ENCODE measurements at places on chromosomes 4 and X. TPM values are rescaled to one million over a fixed set of nuclear protein-coding genes. Genes with fewer than 3 reads are reported as not detected.

Gene RTL3
- total RNA-seq: not detected

Gene SMIM10L2A
- 1.5 TPM for total RNA-seq

Gene NLGN4X
- 2.5 TPM for total RNA-seq

DNA sequence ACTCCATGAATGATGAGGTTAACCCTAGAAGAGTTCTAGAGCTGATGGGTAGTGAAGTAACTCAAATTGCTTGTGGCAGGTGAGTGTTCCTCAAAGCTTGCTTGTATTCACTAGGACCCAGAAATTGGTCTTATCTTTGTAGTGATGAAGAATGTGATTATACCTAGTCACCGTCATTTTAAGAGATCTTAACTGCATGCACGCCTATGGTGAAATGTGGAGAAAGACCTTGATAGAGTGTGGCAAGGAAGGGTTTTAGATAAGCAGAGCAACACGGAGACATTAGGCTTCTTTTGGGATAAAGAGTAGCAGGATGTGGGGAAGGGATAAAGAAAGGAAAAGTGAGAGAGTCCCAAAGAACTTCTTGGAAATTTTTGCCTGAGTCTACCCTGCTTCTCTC, 42.4 kb downstream of the NAP1L5 start:
- H3K27me3 ChIP-seq: no peaks in the 10 kb centered on the region
- DNase-seq: no peak
- H3K4me3 ChIP-seq: no peak overlapping the region
- H3K27ac ChIP-seq: no peak overlapping the region
- H3K4me1 ChIP-seq: peaks cover 3% of the 10 kb centered on the region

DNA sequence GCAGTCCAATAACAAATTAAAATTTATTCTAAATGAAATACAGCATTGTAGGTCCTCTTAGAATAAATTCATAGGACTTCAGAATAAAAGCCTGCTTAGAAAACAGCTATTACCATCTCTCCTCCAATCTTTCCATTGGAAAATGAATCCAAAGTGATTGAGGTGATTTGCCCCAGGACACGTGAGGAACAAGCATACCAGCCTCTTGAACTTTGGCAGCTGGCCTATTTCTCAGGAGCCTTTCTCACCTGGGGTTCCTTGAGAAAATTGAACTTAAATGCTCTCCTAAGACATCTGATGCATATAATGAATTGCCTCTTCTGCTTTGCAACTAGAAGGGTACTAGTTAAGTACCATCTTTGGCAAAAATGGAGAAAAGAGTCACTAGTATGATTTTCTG, 13.5 kb downstream of the ARHGAP24 start:
- H3K36me3 ChIP-seq: no peaks in the 10 kb centered on the region
- H3K27ac ChIP-seq: no peak overlapping the region
- H3K4me1 ChIP-seq: peaks cover 6% of the 10 kb centered on the region
- no peak for DNase-seq
- no peaks in the 10 kb centered on the region for H3K27me3 ChIP-seq

Gene STOX2
- 11.5 TPM for total RNA-seq

- no peak overlapping the region for H3K27ac ChIP-seq
- H3K27me3 ChIP-seq: no peaks in the 10 kb centered on the region
- peak; percentile 72 for DNase-seq
- H3K4me1 ChIP-seq: peaks cover 38% of the 10 kb centered on the region
- peak overlapping the region; percentile 10 for H3K4me3 ChIP-seq
- H3K36me3 ChIP-seq: no peaks in the 10 kb centered on the region
Observed at GRCh38 chr4:915041-915474, 17.1 kb downstream of the GAK start.

Gene QRFPR
- not detected for total RNA-seq

- no peaks in the 10 kb centered on the region for H3K36me3 ChIP-seq
- H3K4me1 ChIP-seq: no peaks in the 10 kb centered on the region
- DNase-seq: no peak
- no peak overlapping the region for H3K27ac ChIP-seq
- H3K4me3 ChIP-seq: no peak overlapping the region
- no peaks in the 10 kb centered on the region for H3K27me3 ChIP-seq
Observed at GRCh38 chrX:110331444-110332030, 13.7 kb upstream of the AMMECR1 start.

Gene USP51
- 1.7 TPM for total RNA-seq

GRCh38 chr4:186920483-186920882, 196.8 kb upstream of the FAT1 start:
- H3K4me1 ChIP-seq: peaks cover 8% of the 10 kb centered on the region
- peak overlapping the region; percentile 20 for H3K27ac ChIP-seq
- DNase-seq: no peak
- H3K27me3 ChIP-seq: no peaks in the 10 kb centered on the region
- H3K4me3 ChIP-seq: no peak overlapping the region

Gene CRMP1
- 3.4 TPM for total RNA-seq

DNA sequence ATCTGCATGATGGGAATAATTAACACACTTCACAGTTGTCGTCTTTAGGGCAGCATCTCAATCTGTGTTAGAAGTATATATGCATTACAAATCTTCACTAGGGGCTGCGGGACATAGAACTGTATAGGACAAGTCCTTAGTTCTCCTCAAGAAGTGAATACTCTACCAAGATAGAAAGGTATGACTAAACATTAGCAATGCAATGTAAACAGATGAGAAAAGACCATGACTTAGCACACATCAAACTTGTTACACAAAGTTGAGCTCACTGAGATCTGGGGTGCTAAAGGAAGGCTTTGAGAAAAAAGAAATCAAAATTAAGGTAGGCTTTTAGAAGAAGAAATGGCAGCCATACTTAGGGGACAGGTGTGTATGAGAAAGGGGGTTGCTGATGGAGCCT, 182.1 kb upstream of the MAP3K15 start:
- H3K27ac ChIP-seq: no peak overlapping the region
- no peak for DNase-seq
- no peak overlapping the region for H3K4me3 ChIP-seq
- no peaks in the 10 kb centered on the region for H3K4me1 ChIP-seq

GRCh38 chr4:80071604-80072227, 1.3 kb downstream of the ANTXR2 start:
- DNase-seq: no peak
- peak overlapping the region; percentile 94 for H3K27ac ChIP-seq
- peaks cover 40% of the 10 kb centered on the region for H3K4me1 ChIP-seq
- H3K4me3 ChIP-seq: peak overlapping the region; percentile 99
- H3K36me3 ChIP-seq: no peaks in the 10 kb centered on the region
- no peaks in the 10 kb centered on the region for H3K27me3 ChIP-seq

Gene MAGEA12
- total RNA-seq: not detected

DNA sequence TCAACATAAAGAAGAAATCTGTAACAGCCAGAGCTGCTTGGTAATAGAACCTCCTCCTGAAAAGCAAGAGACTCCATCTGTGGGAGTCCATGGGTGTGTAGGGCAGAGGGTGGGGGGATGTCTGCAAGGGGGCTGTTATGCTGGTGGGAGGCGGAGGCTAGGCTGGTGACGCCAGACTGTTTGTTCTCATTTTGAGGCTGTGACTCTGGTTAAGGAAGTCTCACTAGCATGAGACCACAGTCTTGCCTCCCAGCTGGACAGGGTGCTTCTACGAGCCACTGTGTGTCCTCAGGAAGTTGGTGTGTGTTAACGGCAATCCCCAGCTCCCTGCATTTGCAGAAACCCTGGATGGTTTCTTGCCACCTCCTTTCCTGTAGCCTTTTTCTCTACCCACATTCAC, 79.8 kb downstream of the NSUN7 start:
- no peaks in the 10 kb centered on the region for H3K27me3 ChIP-seq
- no peak overlapping the region for H3K27ac ChIP-seq
- H3K36me3 ChIP-seq: no peaks in the 10 kb centered on the region
- no peaks in the 10 kb centered on the region for H3K4me1 ChIP-seq
- H3K4me3 ChIP-seq: no peak overlapping the region

DNA sequence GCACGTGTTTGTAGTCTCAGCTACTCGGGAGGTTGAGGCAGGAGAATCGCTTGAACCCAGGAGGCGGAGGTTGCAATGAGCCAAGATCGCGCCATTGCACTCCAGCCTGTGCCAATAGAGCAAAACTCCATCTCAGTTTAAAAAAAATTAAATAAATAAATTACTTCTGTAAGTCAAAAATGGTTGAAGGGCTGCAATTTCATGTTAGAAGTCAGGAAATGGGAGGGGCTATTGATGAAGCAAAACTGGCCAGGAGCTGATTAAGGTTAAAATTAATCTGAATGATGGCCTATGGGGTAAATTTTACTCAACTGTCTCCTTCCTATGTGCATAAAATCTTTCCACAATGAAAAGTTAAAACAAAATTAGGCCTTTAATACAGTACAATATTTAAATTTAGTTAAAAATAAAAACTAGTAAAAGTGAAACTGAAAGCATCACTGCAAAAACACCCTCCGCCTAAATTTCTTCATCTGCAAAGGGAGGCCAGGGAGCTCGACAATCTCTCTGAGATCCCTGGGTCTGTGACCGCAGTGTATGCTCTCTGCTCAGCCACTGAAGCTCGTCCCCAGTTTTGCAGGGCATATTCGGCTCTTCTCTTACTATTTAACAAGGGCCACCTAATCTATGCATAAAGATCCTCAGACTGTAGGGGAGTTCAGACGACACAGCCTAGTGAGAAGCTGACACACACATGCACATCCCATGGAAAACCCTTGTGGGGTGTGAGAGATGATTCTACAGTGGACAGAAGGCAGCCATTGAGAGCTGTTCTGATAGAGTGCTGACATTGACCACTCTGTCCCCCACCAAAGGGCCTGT, 57.2 kb downstream of the IRF2 start:
- DNase-seq: no peak
- peak overlapping the region; percentile 82 for H3K27ac ChIP-seq
- no peaks in the 10 kb centered on the region for H3K27me3 ChIP-seq
- H3K4me3 ChIP-seq: no peak overlapping the region
- H3K4me1 ChIP-seq: peaks cover 56% of the 10 kb centered on the region
- H3K36me3 ChIP-seq: no peaks in the 10 kb centered on the region

- no peaks in the 10 kb centered on the region for H3K27me3 ChIP-seq
- no peak overlapping the region for H3K27ac ChIP-seq
- no peak for DNase-seq
- H3K4me1 ChIP-seq: no peaks in the 10 kb centered on the region
- no peak overlapping the region for H3K4me3 ChIP-seq
Observed at GRCh38 chr4:133668061-133668851, 519.2 kb downstream of the PCDH10 start.

- H3K36me3 ChIP-seq: no peaks in the 10 kb centered on the region
- H3K27ac ChIP-seq: no peak overlapping the region
- H3K4me3 ChIP-seq: no peak overlapping the region
- no peaks in the 10 kb centered on the region for H3K27me3 ChIP-seq
Observed at GRCh38 chr4:156898373-156899117, 73.1 kb downstream of the PDGFC start.

DNA sequence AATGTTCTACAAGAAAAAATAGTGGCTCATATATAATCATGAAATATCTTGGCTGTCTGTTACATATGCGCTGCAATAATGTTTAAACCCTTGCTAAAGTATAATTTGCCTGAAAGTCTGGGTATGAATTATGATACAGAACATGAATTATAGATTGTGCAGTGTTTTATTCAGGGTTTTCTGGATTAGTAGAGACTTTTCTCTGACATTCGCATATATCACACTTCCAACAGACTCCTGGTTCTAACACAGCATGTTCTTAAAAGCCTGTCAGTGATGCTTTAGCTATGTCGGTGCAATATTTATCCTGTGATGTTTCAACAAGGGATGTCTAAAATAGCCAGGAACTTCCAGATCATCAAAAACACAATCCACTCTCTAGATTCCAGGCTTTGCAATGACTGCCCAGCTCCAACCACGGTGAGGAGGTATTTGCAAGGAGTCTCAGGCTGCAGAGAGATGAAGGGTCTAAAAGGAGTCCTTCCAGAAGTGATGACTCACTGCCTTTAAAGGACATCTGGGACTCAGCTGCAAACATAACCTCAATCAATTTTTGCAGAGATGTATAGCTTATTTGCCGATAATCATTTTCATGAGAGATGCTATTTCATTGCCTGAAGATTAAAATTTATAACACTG, 69.4 kb downstream of the RWDD4 start:
- H3K27ac ChIP-seq: no peak overlapping the region
- H3K36me3 ChIP-seq: no peaks in the 10 kb centered on the region
- no peaks in the 10 kb centered on the region for H3K4me1 ChIP-seq
- no peak for DNase-seq
- H3K27me3 ChIP-seq: no peaks in the 10 kb centered on the region
- H3K4me3 ChIP-seq: no peak overlapping the region

GRCh38 chrX:47864785-47865184, 28.1 kb downstream of the ZNF81 start:
- H3K27ac ChIP-seq: no peak overlapping the region
- H3K4me1 ChIP-seq: no peaks in the 10 kb centered on the region
- H3K4me3 ChIP-seq: no peak overlapping the region
- no peaks in the 10 kb centered on the region for H3K36me3 ChIP-seq
- no peak for DNase-seq

DNA sequence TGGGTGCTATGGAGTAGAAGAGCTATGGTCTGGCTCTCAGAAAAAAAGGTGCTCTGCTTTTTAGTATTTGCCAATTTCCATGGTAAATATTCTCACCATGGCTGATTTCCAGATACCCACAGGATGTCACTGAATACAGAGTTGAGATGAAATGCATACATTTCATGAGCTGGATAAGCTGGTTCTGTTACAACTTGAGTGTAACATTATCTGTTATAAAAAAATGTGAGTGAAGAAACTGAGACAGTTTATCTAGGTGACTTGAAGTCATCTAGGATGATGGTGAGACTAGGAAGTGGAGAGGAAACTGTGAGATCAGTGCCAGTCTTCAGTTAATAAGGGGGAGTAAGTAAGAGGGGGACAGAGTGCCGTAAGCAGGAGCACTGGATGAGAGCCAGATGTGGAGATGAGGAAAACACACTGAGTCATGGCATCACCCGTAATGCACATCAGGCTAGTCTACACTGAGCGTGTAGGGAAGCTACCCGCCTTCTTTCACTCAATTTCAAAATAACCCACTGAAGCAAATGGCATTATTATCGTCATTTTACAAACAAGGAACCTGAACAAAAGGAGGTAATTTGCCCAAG, 5.0 kb downstream of the HPSE start:
- H3K27ac ChIP-seq: no peak overlapping the region
- H3K4me3 ChIP-seq: no peak overlapping the region
- H3K4me1 ChIP-seq: peaks cover 10% of the 10 kb centered on the region
- DNase-seq: no peak

Gene SSX2B
- total RNA-seq: not detected

DNA sequence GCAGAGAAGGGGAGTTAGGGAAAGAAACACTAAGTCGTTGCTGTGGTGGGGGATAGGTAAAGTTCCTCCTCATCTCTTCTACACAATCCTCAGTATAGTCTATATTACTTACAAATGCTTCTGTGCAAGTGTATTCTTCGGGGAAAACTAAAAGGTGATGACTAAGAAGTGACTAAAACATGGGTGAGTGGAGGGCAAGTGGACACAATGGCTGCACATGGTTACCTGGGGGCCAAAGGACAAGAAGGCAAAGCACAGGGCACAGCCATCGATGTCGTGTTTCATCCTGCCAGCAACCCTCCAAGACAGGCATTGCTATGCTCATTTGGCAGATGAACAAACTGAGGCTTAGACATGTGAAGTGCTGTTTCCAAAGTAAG, 35.5 kb upstream of the CCKAR start:
- no peaks in the 10 kb centered on the region for H3K27me3 ChIP-seq
- no peaks in the 10 kb centered on the region for H3K4me1 ChIP-seq
- H3K27ac ChIP-seq: no peak overlapping the region
- no peak for DNase-seq
- no peaks in the 10 kb centered on the region for H3K36me3 ChIP-seq
- no peak overlapping the region for H3K4me3 ChIP-seq
